IMR-90 (cell line): ENCODE measurements at places on chromosomes 3 and 15.

- peak; percentile 86 for DNase-seq
Measured at GRCh38 chr15:32818758-32819447, 101.1 kb downstream of the GREM1 start.

DNA sequence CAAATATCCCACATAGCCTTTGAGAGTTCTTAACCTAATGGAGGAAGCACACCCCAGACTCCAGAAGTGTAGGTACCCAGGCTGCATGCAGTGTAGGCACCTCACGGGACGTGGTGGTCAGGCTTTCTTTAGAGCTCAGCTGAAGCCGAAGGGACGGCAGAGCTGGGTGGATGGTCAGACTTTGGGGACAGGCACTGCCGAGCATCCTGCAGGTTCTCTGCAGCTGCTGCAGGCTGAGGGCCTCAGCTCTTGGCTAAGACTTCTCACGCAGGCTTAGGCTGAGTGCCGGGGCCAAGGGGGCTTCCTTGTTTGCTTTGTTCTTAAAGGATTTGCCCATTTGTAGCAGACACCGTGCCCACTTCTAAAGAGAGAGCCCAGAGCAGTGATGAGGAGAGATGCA, 177.0 kb downstream of the RAB11A start:
- DNase-seq = no peak

GRCh38 chr3:35908366-35909232, 269.3 kb downstream of the ARPP21 start:
- DNase-seq = peak; percentile 70

DNA sequence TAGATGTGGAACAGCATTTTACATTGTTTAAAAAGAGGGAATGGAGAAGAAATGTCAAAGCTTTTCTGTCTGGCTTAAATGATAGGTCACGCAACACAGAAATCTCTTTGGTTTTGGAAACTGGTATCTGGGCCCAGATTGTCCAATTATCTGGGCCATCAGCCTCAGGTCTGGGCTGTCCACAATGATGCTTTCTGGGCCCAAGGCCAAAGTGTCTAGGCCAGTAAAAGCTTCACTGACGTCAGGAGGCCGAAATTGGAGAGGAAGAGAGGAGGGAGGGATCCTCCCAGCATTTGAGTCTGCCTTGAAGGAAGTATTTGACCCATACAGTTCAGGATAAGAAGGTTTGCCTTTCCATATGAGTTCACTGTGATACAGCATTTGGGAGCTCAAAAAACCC, 60.7 kb upstream of the ALDH1A3 start:
- peak; percentile 72 for DNase-seq

- no peak for DNase-seq
Measured at GRCh38 chr3:145678401-145678800, 482.6 kb downstream of the PLOD2 start.
